ENCODE measurements at places on chromosomes 12 and 14.
A peak's percentile ranks its signal among the peaks of the same experiment; 100 is the strongest.

DNA sequence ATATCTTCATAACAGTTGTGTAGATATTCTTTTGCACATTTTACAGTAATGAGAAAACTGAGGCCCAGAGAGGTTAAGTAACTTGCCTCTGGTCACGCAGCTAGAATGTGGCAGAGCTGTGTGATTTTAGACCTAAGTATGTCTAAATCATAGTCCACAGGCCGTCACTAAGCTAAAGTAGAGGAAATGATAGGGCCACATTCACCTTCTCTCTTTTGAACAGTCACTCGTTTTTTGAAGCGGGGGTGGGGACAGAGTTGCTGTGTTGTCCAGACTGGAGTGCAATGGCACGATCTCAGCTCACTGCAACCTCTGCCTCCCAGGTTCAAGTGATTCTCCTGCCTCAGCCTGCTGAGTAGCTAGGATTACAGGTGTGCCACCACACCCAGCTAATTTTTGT is 68.5 kb downstream of the RASSF3 start:
- DNase-seq = no peak

DNA sequence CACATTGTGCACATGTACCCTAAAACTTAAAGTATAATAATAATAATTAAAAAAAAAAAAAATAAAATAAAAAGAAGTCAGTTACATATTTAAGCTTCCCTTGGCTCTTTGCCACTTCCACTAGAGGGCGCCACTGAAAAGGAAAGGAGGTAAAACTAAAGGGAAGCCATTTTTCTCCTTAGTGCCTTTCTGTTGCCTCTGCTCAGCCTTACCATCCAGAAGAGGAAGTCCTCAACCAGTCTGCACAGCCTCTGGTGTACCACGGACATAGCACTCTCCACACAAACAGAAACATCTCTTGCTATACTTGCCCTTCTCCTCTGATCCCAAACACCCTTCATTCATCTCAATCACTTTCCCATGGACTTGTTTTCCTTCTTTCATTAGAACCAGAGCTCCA is 169.0 kb upstream of the EEA1 start:
- peak; percentile 70 for DNase-seq

DNA sequence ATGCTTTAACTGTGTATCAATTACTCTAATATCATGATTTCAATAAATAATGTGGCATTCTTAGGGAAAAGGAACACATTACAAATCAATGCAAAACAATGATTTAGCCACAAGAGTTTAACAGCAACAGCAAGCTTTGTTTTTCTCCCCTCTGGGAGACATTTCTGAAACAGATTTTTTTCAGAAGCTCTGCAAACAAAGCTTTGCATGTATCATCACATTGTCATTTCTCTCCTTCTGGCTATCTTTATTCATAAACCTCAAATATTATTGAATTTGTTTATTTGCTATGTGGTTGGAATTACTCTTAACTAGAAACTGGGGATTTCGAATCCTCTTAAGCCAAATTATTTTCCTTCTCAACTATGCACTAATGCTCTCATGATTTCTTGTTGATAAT is 278.4 kb upstream of the ATXN7L3B start:
- DNase-seq = no peak

DNA sequence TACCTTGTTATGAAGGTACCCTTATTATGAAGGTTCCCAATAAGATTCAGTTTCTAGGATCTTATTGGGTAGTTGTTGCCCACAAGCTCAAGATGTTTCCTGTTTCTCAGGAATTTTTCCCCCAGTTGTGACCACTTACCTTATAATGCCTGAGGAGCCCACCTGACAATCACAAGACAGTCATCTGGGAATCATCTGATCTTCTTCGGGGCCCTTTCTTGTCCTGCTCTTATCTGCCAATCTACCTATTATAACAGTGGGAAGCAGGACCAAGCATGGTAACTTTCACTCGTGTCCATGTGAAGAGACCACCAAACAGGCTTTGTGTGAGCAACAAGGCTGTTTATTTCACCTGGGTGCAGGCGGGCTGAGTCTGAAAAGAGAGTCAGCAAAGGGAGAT is 825.5 kb downstream of the BCL11B start:
- DNase-seq = no peak

DNA sequence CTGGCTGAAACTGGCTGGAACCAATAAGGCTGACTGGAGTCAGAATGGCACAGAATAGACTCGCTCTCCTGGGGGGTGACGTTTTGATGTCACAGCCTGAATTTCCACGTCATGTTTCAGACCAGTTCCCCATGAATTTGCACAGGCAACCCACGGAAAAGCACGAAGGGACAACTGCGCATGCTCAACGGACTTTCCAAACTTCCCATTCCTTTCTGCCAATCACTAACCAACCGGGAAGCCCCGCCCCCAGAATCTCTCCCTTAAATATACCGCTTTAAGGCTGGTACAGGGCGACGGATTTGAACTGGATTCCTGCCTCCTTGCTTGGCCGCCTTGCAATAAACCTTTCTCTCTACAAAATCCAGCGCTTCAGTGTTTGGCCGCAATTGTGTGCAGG is 434.7 kb downstream of the APAF1 start:
- DNase-seq = no peak

DNA sequence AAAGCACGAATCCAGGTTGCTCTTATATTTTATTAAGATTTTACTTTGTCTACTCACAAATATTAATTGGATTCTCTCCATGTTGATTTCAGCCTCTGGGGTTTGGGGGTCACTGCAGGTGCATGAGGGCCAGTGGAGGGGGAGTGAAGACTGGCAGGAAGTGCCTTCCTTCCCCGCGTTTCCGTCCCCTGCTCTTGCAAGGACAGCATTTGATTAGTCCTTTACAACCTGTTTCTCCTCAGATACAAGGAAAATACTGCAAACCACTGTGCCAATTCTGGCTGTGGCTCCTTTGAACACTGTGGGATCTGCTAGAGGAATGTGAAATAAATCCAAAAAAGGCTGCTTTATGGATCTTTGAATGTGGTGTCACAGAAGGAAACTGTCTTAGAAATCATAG is 291.8 kb downstream of the ETNK1 start:
- no peak for DNase-seq

- DNase-seq = no peak
Observed at GRCh38 chr14:22177870-22178269, 411.2 kb downstream of the DAD1 start.

GRCh38 chr12:11652351-11653040 is 3.0 kb downstream of the ETV6 start:
- no peak for DNase-seq

DNA sequence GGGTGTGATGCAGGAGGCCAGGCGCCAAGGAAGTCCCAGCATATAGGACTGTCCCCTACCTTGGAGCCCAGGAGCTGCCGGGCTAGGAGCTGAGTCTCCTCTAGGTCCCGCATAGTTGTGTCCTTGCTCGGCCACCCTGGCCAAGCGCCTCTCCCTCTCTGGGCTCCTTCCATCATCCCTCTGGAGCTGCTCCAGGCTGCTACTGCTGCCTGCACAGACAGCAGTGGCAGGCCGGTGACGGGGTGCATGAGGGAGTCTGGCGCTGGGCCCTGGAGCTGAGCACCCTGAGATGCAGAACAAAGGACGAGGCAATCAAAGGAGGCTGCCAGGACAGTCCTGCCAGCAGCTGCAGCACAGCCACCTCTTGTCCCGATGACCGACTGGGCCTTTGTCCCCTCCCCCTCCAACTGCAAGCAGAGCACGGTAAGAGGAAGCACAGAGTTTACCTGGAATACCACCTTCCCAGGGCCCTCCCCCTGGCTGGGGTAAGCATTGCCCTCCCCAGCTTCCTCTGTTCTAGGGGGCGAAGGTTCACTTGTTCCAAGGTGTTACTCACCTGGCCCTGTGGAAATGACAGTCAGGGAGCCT is 10.4 kb downstream of the DTX1 start:
- DNase-seq = no peak

DNA sequence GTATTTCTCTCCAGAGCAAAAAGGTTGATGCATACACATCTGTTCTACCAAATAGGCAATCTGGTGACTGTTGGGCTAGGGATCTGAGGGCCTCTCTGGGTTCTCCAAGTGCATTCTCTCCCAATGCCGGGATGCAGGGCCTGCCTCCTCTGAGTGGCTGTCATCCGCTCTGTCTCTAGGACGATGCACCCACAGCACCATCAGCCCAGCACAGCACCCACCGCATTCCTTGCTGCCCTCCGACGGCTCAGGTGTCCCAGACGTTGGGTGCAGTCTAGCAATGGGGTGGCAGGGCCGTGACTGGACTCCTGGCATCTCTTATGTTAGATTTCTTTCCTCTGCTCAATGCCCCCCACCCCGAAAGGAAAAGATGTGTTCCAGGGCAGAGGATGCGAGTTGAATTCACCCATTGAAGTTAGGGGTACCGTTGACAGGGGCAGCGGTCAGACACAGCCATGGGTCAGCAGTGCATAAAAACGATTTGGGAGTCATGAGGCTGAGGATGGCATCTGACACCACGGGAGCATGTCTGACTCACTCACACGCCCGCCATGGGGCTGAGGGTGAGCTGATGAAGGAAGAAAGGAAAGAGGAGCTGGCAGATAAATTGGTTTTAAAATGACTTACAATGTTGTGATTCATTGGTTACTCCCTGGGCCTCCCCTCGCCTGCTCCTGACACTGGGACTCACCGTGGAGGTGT is 93.2 kb upstream of the C14orf180 start:
- no peak for DNase-seq

DNA sequence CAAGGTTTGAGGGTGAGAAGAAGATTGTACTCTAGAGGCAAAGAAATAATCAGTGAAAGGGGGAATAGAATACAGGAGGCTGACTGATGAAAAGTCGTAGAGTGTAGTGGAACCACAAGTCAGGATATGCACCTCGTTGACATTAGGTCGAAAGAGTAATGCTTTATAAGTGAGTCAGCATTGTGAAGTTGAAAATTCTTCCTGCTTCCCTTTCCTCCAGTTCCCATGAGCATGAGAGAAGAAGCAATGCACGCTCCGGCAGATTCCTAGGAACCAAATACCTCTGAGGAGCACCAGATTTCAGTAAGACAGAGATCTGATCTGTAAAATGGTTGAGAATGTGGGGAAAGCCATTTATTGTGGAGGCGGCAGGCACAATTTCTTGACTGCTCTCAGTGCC is 16.5 kb downstream of the CCER1 start:
- no peak for DNase-seq

DNA sequence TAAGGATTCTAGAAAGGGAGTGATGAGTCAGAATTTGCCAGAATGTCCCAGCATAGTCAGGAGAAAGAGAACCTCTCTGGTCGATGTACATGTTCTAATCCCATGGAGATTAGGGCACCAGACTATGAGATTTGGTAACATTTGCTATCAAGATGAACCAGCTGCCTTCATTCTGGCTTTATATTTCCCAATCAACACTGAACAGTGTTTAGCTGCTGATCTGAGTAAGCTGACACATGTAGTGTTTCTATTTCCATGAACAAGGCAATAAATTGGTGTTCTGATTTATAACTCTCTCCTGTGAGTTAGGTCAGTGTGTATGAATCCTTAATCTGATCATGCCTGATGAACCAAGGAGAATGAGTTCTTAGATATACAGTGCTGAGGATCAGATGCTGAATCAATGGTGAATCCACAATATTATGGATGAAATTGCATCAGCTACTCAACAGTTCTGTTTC is 158.0 kb upstream of the AMIGO2 start:
- DNase-seq = no peak

- DNase-seq = no peak
Observed at GRCh38 chr12:126087692-126088091, 1022.5 kb downstream of the AACS start.

GRCh38 chr14:99812892-99813291 is 19.7 kb downstream of the EML1 start:
- DNase-seq = no peak

DNA sequence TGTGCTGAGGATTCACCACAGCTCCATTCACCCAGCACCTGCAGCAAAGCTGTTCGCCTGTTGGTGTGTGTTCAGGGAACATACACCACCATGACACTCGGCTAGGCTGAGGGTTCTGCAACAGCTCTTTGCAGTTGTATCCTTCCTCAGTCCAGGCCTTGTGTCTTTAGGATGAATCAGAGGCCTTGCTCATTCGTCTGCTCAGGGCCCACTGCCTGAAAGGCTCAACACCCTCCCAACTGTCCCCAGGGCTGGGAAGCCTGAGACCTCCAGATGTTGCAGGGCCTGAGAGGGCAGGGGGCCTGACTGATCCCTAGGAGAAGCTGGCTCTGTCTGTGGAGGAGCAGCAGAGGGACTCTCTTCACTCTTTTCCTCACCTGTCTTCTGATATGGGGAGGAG is 11.2 kb downstream of the ZDHHC22 start:
- no peak for DNase-seq

- DNase-seq = no peak
Observed at GRCh38 chr12:111732786-111733185, 33.9 kb upstream of the ALDH2 start.

DNA sequence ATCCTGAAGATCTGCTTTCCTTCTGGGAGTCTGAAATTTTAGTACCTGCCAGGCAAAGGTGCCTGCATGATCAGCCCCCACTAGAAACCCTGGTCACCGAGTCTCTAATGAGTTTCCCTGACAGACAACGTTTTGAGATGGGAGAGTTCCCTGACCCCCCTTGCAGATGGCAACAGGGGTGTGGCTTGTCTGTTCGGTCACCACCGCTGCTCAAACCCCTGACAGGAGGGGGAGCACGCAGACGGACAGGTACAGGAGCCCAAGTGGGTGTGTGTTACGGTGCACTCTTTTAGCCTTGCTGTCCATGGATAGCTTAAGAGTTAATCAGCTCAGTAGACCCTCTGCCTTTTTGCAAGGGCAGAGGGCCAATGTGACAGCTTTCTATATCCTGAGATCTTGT is 19.3 kb upstream of the CDKN3 start:
- DNase-seq = no peak

- DNase-seq = no peak
Observed at GRCh38 chr14:97771340-97772045, 974.3 kb downstream of the VRK1 start.

DNA sequence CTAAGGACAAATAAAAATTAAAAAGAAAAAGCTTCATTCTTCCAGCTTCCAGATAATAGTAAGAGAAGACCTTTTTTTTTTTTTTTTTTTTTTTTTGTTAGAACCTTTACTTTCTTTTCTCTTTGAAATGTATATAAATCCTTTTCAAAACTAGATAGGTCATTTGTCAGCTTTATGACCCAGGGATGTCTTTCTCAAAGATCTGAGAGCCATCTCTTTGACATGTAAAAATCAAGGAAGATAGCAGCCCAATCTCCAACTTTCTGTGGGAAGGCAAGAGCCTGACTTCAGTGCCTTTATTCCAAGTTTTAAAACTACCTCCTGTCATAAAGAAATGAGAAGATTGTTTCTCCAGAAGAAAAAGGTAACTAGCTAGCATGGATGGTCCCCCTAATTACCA is 203.3 kb upstream of the LRFN5 start:
- no peak for DNase-seq

GRCh38 chr14:75697918-75698317 is 36.9 kb downstream of the TTLL5 start:
- DNase-seq = no peak

DNA sequence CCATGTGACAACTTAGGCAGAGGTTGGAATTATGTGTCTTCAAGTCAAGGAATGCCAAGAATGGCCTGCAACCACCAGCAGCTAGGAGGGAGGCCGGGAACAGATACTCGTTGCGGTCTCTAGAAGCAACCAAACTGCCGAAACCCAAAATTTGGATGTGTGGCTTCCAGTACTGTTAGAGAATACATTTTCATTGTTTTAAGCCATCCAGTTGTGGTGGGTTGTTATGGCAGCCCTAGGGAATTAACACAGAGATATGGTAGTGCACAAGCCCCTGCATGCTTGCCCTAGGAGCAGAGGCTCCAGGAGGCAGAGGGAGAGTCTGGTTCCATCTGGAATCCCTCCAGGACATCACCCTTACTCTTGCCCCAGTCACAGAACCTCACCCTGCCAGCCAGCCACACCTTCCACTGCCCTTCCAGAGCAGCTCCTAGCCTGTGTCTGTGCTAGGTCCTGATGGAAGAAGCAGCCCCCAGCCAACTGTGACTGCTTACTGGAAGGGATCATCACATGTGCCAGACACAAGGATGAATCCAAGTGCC is 19.5 kb downstream of the PITPNM2 start:
- DNase-seq = no peak

All from tongue (tissue), 3 donors.